ENCODE measurements at places on chromosomes 2 and 18.

DNA sequence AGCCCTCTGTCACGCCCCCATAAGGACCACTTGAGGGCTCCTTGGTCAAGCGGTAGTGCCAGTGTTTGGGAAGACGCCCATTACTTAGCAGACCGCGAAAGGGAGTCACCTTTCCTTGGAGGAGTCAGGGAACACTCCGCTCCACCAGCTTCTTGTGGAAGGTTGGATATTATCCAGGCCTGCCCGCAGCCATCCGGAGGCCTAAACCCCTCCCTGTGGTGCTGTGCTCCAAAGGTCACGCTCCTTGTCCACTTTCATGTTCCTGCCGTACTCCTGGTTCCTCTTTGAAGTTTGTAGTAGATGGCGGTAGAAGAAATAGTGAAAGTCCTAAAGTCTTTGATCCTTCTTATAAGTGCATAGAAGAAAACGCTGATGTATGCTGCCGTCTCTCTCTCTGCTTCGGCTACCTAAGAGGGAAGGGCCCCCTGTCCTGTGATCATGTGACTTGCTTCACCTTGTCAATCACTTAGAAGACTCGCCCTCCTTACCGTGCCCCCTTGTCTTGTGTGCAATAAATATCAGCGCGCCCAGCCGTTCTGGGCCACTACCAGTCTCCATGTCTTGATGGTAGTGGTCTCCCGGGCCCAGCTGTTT is 1.7 kb upstream of the CATIP start:
- DNase-seq, result no peak

DNA sequence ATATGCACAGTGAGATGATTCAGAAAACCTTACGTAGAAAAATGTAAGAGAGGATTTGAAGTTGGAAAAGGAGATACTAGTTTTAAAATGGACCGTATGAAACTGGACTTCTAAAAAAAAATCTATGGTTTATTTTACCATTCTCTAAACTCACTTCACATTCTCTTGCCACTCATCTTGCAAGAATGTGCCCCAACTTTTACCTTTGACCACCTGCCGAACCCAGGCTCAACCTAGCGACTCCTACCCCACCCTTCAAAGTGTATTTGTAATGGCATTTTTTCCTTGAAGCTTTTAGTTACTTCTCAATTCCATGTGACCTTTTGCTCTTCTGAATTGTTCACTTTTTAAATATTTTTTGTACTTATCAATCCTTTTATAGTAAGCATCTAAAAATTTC is 160.8 kb downstream of the PHLPP1 start:
- no peak for DNase-seq

- DNase-seq, result no peak
Observed at GRCh38 chr2:163132850-163133249, 294.3 kb upstream of the KCNH7 start.

GRCh38 chr18:69528435-69528834 is 127.7 kb downstream of the DOK6 start:
- DNase-seq, result no peak

DNA sequence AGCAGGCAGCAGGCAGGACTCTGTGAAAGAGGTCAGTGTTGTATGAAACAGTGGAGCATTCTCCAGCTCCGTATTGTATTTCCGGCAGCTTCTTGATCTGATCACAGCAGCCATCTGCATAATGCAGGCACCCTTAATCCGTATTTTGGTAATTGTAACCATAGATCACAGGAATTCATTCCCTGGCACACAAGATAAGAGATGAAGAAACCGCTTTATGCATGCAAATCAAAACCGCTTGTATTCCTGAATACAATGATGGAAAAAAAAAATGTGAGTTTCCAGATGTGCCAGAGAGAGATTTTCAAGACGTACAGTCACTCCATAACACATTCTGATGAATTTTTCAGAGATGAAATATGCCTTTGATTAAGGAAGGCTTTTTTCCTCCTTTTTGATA is 221.3 kb downstream of the ACKR3 start:
- DNase-seq, result no peak

DNA sequence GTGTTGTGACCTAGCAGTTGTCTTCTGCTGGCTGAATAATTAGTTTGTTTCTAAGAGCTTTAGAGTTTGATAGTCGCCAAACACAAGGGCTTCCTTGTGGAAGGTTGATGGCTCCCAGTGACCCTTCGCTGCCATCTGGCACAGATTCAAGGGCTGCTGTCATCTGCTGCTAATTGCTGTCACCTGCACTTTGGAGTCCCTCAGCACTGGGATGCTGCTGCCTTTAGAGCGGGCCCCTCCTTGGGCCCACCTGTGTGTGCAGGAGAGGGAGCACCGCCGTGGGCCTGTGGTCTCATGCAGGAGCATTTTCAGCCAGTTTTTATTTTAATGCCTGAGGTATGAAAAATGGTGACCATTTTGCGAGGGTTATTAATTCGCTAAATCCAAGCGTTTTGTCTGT is 154.0 kb upstream of the NFATC1 start:
- no peak for DNase-seq

- no peak for DNase-seq
Observed at GRCh38 chr2:64298161-64298560, 153.9 kb upstream of the PELI1 start.

GRCh38 chr2:216424274-216424673 is 12.0 kb downstream of the SMARCAL1 start:
- no peak for DNase-seq

DNA sequence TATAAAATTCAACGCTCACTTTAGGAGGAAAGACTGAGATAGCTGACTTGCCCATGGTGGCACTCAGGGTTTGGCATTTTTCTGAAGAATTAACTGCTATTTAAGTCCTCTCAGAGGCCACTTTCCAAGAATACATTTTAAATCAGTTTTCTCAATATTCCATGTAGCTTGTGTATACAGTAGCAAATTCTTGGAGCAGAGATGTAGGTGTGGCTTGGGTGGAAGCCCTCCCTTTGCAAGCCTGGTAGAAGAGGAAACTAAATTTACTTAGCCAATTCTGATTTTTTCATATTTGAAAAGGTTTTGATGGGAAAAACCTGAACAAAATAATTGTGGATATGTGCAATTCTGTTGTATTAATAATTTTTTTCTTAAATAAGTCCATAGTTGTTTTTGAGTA is 14.0 kb upstream of the ITGAV start:
- no peak for DNase-seq

GRCh38 chr18:26919627-26920026 is 54.1 kb upstream of the AQP4 start:
- no peak for DNase-seq

DNA sequence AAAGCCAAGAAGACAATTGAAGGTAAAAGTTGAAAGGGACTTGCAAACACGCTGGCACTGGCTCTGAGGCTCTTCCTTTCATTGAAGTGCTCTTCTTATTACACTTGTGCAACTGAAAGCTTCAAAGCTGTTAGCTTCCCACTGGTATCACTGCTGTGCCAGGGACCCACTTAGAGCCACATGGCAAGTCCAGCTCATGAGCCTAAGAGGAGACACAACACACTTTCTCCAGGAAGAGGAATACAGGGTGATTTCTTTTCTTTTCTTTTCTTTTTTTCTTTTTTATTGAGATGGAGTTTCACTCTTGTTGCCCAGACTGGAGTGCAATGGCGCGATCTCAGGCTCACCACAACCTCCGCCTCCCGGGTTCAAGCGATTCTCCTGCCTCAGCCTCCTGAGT is 218.2 kb downstream of the ATAD2B start:
- no peak for DNase-seq

DNA sequence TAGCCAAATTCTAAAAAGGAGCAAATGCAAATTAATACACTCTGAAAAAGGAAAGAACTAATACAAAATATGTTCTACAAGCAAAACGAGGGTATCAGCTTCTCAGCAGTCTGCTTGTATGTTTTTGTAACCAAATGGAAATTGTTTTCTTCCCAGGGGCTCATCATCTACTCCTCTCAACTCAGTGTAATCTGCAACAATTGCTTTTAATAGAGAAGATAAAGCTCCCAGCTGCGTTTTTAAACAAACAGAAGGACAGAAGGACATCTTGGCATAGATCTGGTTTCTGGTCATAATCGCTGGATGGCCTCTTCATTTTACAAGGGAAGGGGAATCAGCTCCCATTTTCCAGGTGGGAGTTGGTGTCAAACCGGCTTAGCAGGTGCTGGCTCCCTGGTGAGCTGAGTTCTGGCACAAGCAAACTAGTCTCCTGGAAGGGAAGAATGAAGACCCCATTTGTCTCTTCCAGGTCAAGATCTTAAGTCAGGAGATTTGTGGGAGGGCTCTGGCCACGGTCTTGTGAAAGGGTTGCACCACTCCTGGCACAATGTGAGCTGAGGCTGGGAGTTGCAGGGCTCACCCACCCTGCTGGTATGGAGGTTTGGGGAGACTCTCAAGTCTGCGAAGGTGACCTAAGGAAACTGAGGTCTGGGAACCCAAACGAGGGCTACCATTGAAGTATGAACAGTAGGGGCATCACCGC is 41.6 kb downstream of the NPPC start:
- no peak for DNase-seq

GRCh38 chr18:8777846-8778245 is 72.5 kb downstream of the MTCL1 start:
- DNase-seq, result no peak

DNA sequence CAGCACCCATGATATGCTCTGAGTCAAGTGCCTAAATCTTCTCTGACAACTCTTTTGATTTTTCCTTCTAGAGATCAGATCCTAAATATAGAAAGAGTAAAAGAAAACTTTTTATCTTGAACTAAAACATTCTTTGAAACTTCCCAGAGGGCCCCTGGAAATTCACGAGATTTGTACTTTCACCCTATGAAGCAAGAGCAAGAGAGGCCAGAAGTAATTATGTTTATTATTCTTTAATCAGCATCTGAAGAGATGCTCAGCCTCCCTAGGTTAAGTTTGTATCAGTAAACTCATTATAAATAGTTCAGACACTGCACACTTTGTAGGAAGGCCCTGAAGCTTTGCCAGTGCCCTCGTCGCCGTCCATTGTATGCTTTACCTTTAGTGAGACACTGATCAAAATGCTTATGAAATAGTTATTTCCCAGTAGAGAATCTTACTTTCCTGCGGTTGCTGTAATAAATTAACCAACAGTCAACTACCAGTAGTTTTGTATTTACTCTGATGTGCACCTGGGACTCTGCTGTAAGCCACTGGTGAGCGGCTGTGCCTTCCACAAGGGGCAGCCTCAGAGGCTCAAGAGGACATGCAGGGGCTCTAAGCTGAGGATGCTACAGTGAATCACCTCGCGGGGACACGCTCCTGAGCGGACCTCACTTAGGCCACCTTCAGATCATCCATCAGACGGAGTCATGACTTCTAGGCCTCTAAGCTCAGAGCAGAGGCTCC is 71.9 kb downstream of the BIN1 start:
- no peak for DNase-seq

DNA sequence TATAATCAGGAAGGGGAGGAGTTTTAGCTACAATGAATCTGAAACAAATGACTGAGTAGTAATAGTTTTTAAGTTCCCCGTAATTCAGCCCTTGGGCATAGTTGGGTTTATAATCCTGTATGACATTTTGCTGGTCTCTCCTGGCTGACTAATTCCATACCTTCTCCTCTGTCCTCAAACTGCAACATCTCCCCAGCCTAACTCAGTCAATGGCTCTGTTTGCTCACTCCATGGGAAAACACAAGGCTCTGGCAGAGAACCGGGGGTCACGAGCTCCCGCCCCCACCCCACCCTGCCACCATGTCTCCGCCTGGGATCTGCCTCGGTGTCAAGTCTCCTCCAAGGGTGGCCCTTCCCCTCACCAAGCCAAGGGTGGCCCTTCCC is 168.6 kb downstream of the HDAC4 start:
- DNase-seq, result no peak

DNA sequence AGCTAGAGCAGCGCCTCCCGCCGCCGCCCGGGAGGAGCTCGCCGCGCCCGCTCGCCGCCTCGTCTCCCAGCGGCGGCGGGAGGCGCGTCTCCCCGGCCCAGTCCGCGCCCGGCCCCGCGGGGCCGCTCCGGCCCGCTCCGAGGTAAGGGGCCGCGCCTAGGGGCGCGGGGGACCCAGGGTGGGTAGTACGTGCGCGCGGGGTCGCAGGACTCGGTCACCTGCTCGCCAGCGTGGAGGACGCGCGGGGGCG is 259 bp downstream of the NPAS2 start:
- DNase-seq, result no peak

DNA sequence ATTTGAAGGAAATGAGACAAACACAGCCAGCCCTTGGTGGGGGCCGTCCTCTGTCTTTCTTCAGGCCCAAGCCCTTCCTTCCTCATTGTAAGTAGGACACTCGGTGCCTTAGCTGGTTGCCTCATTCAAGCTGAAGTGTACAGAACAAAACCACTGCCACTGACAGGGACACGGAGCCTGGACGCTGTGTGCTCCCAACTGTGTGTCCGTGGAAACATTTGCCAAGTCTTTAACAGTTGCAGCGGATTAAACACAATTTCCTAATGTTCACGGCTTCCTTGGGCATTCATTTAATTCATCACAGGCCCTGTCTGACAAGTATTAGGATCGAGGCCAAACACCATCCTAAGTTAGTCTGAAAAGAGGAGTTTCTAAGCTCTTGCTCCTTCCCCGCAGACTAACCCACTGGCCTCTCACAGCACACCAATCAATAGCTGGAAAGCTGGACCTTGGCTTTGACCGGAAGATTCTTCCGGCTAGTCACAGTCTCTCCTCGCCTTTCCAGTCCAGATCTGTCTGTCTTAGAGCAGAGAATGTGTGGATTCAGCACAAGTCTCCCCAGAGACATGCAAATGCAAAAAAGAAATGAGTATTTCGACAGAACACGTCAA is 68.7 kb upstream of the ACSL3 start:
- no peak for DNase-seq

DNA sequence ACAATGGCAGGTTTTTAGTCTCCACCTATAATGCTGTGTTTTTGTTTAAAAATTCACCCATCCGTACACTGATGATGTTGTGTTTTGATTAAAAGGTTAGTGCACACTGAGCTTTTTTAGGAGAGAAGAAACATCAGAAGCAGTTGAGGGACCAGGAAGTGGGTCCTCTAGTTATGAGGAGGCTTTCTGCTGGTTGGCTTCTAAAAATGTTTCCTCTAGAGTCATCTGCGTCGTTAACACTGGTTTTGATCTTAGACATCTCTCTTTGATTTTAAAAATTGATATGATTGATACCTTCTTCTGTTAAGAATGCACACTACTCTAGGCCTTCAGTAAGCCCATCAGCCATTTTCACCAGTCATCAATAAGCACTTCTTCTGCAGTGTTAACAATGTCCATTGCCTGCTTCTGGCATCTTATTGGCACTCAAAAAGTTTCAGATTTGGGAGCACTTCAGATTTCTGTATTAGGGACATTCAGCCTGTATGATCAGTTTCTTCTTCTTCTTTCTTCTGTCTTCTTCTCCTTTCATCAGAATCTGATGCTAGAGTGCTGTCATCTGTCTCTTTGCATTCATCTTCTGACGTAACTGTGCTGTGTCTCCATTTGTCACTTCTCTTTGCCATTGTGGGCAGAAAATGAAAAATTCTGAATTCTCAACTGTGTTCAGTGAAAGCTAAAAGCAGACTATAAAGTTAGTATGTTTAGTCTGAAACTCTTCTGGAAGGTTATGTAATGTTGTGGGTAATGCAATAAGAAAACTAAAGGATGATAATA is 56.3 kb downstream of the PHLPP1 start:
- no peak for DNase-seq

All from bone marrow (tissue), 2 donors.